ENCODE measurements at places on chromosomes 2 and 18.

DNA sequence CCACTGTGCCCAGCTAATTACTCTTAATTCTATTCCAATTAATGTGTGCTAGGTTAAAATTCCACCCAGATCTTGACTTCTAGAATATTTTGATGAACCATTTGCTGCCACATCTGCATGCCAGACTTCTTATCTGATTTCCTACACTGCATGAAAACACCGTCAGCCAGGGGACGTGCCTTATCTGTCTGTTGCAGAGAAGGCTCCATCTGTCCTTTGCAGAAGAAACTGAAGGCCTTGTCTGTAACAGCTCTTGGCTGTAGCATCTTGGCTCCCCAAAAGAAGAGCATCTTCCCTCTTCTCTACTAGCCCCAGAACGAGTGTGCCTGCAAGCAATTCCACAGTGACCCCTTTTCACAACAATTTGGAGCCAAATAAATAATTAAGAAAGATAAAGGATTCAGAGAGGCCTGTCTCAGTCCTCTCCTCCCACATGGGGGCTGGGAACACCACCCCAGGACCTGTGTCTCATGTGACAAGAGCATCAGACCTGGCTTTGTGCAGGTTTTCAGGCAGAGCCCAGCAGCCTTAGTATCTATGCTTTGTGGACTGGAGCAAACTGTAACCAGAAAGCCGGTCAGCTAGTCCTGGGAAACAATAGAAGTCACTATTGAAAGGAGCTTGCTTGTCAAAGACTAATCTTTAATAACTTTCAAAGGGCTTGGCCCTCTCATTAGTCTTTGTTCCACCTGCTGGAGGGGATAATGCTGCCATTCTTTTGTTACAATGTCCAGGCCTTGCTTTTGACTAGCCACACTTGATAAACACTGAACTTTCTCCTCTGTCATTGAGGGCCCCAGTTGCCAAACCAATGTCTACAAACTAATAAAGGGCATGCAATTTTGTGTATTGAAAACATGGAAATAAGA lies 84.0 kb upstream of the NEUROD1 start:
- no peak for DNase-seq

DNA sequence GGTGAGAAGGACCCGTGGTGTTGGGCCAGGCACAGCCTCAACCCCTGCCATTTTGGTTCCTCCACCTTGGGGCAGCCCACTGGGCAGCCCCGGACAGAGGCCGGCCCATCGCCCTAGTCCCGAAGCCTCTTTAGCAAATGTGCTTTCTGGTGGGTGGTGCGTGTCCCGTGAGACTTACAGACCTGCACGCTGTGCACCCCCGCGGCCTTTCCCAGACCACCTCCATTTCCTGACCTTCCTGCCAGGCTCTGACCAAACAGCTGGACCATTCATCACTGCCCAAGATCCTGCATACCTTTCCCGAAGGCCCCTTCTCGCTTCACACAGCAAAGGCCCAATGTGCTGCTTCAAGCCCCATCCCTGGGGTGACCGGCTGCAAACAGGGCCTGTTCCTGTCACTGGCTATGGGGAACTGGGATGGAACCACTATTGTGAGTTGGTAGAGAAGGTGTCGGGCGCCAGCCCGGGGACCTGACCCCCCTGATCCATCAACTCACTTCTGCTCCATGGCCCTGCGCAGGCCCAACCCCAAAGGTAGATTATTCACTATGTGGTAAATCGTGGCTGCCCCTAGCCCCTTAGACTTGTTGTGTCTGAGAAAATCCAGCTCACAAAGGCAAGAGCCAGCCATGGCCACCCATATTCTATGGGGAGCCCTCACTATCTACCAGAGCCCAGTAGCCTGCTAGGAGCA lies 341.0 kb downstream of the EIPR1 start:
- DNase-seq, result no peak

- peak; percentile 85 for DNase-seq
Observed at GRCh38 chr2:231387904-231388724, 7.4 kb upstream of the B3GNT7 start.

GRCh38 chr2:84495539-84496146 lies 20.7 kb upstream of the DNAH6 start:
- DNase-seq, result peak; percentile 50

DNA sequence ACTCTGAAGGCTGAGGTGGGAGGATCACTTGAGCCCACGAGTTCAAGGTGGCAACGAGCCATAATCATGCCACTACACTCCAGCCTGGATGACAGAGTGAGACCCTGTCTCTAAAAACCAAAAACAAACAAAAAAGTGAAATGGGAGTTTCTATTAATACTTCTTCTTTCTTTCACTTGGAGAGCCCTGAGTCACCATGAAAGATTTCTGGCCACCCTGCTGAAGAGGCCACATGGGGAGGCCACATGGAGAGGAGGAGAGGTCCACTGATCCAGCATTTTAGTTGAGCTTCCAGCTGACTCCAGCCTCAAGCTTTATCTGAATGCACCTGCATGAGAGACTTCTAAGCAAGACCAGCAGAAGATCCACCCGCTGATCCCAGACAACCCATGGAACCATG lies 74.2 kb upstream of the LAPTM4A start:
- DNase-seq, result no peak

- no peak for DNase-seq
Observed at GRCh38 chr18:76613053-76613754, 118.2 kb upstream of the ZNF516 start.

- DNase-seq, result peak; percentile 64
Observed at GRCh38 chr2:225091336-225091735, 49.1 kb upstream of the DOCK10 start.

DNA sequence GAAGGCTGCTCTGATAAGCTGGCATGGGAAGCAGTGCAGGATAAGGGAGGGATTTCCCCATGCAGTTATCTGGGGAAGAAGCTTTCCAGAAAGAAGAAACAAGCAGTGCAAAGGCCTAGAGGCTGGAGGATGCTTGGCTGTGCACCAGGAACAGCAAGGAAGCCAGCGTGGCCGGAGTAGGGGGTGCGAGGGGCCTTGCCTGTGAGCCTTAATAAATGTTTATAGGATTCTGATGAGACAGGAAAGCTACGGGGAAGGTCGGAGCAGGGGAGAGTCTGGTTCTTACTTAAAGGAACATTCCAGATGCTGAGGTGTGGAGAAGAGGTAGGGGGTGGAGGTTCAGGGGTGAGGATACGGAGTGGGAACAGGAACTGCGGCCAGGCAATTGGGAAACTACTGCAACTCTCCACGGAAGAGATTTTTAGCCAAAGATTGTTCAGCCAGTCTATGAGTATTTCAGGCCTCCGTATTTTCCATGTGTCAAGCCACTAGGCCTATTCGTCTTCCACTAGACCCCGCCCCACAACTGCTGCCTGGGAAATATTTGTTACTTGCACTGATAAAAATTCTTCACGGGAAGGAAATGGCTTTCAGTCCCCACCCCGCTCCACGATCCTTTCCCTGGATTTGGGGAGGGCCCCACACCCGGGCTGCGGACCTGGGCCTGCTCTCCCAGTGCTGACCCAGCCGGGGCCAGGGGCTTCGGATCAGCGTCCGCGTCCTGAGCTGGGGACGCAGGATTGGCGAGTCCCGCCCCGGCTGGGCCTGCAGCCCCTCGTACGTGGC lies 516 bp downstream of the EIF2AK2 start:
- no peak for DNase-seq

- DNase-seq, result no peak
Observed at GRCh38 chr2:13818002-13818401, 814.5 kb upstream of the LRATD1 start.

- no peak for DNase-seq
Observed at GRCh38 chr18:47470941-47471340, 219.5 kb upstream of the SKOR2 start.

- DNase-seq, result no peak
Observed at GRCh38 chr2:48933828-48934497, 178.4 kb upstream of the LHCGR start.

DNA sequence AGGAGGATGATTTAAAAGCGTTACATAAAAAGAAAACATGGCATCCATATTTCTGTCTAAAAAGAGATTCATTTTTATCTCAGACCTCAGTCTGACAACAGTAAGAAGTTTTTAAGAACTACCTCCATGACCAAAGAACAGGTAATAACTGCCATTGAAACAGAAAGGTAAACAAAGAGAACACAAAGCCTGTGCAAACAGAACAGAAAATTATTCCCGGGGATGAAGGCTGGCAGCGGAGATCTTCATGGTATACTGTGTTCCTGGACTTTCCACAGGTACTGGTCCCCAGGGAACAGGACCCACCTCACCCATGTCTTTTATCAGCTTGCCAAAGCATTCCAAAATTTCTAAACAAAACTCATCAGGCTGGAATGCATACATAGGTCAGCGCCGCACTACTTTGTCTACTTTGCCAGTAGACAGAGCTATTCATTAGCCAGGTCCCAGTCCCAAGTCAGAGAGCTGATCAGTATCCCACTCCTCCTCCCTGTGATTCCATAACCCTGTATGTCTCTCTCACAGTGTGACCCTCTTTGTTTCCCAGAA lies 277.3 kb downstream of the MBD2 start:
- DNase-seq, result peak; percentile 18

- DNase-seq, result no peak
Observed at GRCh38 chr18:63147973-63148372, 171.6 kb downstream of the BCL2 start.

DNA sequence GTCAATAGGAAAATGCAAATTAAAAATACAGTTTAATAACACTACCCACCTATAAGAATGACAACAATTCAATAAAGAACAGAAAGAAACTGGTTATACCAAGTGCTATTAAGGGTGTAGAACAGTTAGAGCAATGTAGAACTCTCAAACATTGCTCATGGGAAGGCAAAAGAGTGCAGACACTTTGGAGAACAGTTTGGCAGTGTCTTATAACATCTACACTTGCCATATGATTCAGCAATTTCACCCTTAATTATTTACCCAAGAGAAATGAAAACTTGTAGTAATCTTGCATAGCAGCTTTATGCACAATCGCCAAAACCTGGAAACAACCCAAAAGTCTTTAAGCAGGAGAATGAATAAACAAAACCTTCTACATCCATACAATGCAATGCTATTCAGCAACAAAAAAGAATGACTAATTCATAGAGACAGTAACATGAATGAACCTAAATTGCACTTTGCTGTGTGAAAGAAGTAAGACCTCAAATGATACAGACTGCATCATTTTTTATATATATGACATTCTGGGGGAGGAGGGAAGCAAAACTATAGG lies 455.2 kb downstream of the THSD7B start:
- no peak for DNase-seq

DNA sequence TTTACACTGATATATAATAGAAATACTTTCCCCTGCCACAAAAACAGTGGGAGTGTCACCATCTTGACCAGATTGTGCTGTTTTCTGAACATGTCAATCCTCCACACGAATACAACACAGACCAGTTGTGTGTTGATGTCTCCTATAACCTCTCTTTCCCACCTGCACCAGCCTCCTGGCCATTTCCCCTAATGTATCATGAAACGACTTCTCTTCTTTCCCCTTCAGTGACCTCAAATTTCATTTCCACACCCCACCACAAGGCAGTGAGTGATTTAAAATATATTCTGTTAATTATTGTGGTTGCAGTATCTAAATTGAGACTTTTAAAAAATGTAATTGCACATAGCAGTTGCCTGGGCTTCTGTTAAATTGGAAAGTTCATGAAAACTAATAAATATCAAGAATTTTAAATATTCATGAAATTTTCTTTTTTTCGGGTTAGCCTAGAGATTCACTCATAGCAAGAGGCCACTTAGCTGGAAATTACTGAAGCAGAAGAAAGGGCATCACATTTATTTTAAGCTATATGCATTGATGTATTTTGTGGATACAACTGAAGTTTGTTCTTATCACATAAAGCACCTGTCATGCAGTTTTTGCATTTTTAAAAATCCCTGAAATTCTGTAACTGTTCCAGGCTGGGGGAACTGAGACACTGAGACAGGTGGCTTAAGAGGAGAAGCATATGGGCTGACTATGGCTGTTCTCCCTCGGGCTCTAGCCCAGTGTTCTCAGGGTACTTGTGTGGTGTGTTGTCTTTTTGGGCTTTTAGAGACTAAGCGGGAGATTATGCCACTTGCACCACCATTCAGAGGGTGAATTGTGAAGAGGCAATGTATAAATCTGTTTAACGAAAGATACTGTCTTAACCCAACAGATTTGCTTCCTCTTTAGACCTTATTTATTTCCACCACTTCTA lies 15.9 kb downstream of the FAM171B start:
- no peak for DNase-seq

GRCh38 chr2:2942225-2942624 lies 435.4 kb downstream of the EIPR1 start:
- DNase-seq, result no peak

- no peak for DNase-seq
Observed at GRCh38 chr2:82494739-82495138, 1964.3 kb downstream of the SUCLG1 start.

DNA sequence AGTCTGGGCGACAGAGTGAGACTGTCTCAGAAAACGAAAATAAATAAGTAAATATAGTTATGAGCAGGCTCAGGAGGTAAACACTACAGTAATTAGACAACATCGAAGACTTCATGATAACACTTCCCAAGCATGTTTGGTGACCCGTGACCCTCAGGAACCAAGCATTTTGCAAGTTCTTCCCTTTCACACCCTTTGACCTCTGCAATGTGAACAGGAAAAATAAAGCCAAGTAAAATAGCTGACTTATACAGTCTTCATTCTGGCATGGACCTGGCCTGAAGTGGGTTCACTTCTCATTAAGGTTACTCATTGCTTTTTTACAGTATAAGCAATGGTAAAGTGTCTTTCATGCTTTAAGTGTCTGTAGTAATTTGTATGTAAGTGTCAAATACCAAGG lies 15.3 kb upstream of the TGIF1 start:
- DNase-seq, result no peak

DNA sequence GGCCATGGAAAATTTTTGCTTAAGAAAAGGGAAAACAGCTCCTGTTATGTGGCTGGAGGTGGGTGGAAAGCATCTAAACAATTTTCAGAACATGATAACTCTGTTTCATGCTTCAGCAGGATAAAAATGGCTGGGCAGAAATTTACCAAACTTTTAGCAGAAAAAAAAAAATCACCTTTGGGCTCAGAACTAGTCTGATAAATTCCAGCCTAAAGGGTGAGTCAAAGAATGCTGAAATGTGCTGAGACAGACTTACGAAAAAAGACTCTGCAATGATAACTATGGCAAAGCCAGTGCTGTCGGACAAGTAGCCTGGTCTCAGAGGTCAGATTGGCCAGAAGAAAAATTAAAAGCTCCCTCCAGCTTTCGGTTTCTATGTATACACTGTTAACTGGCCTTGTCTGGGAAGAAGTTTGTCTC lies 123.6 kb downstream of the LRATD1 start:
- peak; percentile 23 for DNase-seq

GRCh38 chr2:15145046-15145817 lies 415.9 kb downstream of the NBAS start:
- no peak for DNase-seq

DNA sequence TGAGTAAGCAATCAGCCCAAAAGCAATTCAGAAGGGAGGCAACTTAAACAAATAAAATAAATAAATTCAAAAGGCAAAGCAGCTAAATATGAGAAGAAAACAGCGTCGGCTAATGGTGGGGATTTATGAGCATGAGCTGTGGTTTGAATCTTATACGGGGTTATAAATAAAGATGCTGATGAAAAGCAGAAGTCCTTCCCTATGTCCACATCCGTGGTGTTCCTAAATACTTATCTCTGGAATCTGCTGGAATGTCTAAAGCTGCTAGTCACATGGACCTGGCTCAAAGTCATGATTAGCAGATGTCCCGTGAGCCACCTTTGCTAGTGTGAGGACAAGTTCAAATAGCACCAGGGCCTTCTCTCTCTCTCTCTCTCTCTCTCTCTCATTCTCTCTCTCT lies 33.8 kb downstream of the SMIM21 start:
- no peak for DNase-seq

- no peak for DNase-seq
Observed at GRCh38 chr2:204250692-204251091, 294.6 kb upstream of the PARD3B start.
